ENCODE measurements at places on chromosomes 7 and 10.

- no peak for DNase-seq
These were observed 75.3 kb downstream of the INPP5A start for GRCh38 chr10:132612571-132613504.

DNA sequence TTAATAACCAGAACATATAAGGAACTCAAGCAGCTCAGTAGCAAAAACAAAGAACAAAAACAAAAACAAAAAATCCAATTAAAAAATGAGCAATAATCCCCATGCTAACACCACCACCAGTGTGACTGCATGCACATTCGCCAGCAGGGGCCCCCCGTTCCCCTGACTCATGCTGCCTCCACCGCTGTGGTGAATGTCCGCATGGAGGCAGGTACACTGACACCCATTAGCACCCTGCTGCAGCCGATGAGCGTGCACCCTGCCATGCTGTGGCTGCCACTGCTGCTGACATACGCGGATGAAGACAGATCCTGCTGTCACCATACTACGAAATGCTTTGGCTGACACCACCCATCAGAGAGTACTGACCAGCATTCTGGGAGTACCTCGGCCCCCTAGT is 321.6 kb upstream of the LRRTM3 start:
- DNase-seq, result no peak

- DNase-seq, result no peak
These were observed 10.0 kb downstream of the ERLIN1 start for GRCh38 chr10:100175875-100176274.

GRCh38 chr7:137684776-137685175 is 162.0 kb downstream of the DGKI start:
- no peak for DNase-seq
